GM04504 (cell line): ENCODE measurements at places on chromosomes 3 and 15.

GRCh38 chr15:52278636-52279367 lies 16.8 kb downstream of the MYO5C start:
- no peak for DNase-seq

DNA sequence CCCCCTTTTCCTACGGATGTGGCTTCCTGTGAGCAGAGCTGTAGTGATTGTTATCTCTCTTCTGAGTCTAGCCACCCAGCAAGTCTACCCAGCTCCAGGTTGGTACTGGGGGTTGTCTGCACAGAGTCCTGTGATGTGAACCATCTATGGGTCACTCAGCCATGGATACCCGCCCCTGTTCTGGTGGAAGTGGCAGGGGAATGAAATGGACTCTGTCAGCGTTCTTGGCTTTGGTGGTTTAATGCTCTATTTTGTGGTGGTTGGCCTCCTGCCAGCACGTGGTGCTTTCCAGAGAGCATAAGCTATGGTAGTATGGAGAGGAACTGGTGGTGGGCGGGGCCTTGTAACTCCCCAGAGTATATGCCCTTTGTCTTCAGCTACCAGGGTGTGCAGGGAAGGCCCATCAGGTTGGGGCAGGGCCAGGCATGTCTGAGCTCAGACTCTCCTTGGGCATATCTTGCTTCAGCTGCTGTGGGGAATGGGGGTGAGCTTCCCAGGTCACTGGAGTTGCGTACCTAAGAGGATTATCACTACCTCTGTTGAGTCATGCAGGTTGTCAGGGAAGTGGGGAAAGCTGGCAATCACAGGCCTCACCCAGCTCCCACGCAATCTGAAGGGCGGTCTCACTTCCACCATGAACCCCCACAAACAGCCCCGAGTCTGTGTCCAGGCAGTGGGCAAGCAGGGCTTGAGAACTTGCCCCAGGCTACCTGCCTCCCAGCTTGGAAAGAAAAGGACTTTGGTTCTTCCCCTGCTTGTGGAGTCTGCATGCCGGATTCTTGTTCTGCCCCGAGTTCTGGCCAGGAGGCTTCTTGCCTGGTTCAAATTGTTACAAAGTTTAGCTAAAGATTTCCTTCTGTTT lies 9.0 kb upstream of the ADGRG7 start:
- no peak for DNase-seq

- DNase-seq = no peak
Observed at GRCh38 chr3:135645541-135645940, 320.0 kb upstream of the PPP2R3A start.

DNA sequence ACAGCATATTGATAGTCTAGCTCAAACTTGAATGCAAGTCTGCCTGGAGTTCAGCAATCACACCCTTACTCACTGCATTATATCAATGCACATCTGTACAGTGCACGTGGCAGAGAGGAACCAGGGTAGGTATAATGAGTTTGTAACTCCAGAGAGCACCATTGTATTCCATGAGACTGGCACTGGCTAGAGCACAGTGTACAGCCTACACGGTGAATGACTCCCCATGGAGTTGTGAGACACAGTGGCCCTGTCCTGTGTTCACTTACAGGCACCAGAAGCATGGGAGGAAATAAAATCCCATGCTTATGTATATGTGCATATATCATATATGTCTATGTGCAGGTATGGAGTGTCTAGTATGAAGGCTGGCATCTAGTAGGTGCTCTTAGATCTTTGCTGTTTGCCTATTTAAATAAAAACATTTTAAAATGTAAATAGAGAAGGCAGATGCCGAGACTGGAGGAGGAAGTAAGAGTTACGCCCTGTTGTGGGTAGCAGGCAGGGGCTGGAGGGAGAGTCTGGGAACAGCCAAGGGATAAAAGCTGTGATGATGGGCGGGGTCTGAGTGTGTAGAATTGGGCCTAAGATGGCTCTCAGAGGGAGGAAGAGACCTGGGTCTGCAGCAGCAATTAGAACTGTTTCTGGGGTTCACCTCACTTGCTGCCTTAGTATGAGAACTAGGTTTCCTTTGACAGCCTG lies 360.7 kb upstream of the ICE2 start:
- no peak for DNase-seq

DNA sequence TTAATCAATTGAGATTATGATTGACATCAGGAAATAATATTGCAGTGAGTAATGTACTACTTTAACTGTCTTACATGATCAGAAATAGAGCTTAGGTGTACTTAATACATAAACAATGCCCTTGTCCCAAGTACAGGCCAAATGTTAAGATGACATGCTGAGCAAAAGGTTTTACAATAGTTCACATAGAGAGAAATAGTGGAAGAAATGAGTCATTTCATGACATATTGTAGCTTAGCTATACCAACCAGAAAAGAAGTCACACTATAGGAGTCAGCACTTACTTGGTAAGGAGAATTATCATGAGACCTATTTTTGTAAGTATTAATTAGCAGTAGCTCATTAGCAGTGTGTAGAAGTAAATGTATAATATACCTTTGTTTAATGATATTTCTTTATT lies 96.4 kb upstream of the NANOGP8 start:
- DNase-seq = no peak

DNA sequence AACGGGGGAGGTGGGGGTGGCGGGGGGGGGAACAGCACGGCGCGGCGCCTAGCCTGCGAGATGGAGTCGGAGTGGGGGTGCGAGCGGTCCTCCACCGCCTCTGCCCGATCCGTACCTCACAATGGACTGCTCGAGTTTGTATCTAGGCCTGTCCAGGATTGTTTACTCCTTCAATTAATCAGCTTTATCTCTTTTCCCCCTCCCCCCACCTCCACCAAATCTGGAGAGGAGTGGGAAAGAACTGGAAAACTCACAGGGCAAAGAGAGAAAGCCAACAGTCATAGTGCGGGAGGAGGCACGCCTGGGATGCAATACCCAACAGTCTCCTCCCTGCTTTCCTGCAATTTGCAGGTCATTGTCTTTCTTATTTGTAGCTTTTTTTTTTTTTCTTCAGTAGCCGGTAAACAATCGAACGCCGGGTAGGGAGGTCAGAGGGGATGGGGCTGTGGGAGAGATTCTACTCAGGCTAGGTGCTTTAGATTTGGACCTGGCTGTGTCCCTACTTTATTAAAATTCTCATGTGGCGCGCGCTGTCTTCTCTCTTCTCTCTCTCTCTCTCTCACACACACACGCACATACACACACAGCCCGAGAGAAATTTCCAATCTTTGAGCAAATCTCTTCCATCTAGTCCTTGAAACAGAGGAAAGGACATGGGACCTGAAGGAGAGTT lies 6.9 kb upstream of the MEIS2 start:
- DNase-seq = no peak

GRCh38 chr3:146468671-146469149 lies 651 bp downstream of the PLSCR2 start:
- DNase-seq = no peak

- DNase-seq = no peak
Observed at GRCh38 chr3:155520463-155520862, 224.4 kb downstream of the PLCH1 start.

DNA sequence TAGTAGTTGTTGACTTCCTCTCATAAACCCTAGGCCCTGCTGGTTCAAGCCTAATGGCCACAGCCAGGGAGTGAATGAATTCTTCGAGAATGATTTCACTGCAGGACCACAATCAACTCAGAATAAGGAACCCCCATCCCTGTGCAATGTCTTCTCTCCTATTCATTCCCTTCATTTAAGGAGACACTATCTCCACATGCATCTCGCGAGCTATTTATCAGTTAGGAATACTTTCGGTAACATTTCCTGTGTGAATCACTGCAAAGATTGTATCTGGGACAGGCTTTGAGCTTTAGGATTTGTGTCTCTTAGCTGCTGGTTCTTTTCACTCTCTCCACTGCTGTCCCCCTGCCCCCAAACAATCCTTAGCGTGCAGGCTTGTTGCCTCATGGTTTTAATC lies 94.4 kb downstream of the MYLK start:
- DNase-seq = peak; percentile 68

GRCh38 chr3:32700244-32700643 lies 15.3 kb downstream of the CNOT10 start:
- DNase-seq = no peak

- DNase-seq = peak; percentile 74
Observed at GRCh38 chr15:88467073-88467934, at the start of the genes MRPL46 and MRPS11. Gene MRPL46, minus strand, starts transcription at chr15:88467388. Its CDS starts 11 bp downstream, at chr15:88467377. Gene MRPS11, plus strand, starts transcription at chr15:88467708. Its CDS starts 10 bp downstream, at chr15:88467718.

DNA sequence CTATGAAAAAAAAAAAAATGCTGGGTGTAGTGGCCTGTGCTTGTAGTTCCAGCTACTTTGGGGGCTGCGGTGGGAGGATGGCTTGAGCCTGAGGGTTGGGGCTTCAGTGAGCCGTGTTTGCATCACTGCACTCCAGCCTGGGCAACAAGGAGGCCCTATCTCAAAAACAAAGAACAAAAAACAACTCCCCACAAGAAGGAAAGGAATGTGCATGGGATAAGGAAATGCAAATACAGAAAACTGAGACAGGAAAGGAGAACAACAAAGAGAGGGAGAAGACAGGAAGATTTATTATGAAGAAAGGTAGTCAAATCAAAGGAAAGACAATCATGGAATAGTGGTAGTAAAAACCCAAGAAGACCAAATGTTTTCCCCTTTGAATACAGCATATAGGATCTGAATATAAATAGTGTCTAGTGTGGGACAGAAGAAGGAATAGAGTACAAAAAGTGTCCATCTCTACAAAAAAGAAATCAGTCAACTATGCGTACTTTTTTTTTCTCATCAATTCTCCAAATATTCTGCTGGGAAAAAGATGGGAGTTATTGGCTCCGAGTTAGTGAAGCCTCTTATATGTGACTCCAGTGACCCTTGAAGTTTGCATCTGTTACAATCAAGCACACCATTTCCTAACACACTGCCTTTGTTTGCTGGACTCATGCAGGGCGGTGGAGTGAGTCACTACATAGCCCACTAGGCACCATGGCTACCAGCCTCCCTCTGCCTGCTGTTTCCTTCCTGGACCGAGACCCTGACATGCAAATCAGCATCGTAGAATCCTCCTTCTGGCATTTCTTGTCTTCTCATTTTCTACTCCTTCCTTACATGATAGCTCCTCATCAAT lies 101.2 kb upstream of the PTX3 start:
- no peak for DNase-seq

GRCh38 chr15:40397688-40398412 lies 7.7 kb upstream of the IVD start:
- no peak for DNase-seq

- DNase-seq = peak; percentile 3
Observed at GRCh38 chr3:134590766-134591165, 60.1 kb downstream of the KY start.

DNA sequence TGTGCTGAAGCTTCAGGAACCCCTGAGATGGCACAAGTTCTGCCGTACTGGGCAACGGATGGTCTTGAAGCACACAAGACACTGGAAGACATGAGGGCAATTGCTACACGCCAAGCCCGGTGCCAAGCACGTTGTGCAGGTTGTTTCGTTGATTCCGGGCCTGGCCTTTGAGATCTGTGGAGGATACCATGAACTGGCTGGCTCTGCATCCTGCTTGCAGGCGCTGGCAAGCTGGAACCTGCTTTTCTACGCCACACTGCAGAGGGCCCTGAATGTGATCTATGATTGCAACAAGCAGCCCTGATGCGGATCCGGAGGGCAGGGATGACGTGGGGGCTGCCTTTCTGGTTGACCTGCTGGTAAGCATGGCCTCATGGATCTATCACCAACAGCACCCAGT lies 262.5 kb upstream of the ATP10A start:
- DNase-seq = no peak

DNA sequence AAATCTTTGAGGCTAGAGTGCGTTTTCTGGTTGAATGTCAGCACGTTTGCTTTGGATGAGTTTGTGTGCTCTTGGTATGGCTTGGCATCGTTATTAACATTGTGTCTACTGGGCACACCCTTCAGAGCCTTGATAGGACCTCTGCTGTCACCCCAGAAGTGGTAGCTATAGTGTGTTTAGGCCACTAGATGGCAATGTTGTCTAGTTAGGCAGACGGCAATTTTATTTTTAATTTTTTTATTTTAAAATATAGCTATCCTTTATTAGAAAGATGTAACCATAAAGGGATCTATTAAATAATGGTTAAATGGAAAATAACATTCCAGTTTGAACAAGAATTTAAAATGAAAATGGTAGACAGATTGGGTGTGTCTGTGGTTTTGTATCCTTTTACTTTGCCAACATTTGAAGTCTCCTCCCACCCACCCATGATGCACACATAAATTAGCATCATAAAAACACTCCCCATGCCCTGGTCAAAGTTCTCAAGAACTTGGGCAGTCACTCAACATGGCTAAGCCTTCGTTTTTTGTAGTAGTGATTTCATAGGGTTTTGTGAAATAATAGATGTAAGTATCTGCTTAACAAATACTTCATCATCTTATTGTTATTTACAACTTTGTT lies 200.7 kb downstream of the KCNH8 start:
- DNase-seq = no peak

GRCh38 chr3:38112378-38112761 lies 24.6 kb downstream of the ACAA1 start:
- no peak for DNase-seq

DNA sequence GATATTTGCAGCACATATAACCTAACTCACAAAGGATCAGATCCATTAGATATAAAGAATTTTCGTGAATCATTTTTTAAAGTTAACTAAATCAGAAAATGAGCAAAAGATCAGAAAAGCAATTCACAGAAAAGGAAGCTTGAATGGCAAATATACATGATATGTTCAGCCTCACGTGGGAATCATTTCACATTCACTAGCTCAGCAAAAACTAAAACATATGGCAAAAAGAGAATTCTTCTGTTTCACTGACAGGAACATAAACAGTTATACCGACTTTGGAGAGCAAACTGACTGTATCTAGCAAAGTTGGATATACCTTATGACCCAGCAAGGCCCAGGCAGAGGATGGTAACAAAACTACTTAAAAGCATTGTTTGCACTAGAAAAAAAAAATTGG lies 34.0 kb upstream of the NR2E3 start:
- DNase-seq = no peak

DNA sequence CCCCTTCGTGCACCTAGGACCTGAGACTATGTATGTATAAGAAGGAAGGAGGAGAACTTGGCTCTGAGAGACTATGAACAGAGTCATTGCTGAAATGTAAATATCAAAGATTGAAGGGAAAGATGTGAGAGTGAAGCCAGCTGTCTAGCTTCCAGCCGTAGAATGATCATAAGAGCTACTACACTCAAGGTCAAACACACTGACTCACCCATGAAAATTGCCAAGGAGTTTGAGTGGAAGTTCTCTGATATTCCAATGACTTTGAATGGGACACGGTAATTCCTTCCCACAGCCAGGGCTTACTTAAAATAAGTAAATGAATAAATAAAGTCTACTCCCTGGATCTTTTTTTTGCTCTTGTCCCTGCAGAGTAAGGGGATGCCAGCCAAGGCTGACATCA lies 398.9 kb upstream of the TPRG1 start:
- DNase-seq = no peak

DNA sequence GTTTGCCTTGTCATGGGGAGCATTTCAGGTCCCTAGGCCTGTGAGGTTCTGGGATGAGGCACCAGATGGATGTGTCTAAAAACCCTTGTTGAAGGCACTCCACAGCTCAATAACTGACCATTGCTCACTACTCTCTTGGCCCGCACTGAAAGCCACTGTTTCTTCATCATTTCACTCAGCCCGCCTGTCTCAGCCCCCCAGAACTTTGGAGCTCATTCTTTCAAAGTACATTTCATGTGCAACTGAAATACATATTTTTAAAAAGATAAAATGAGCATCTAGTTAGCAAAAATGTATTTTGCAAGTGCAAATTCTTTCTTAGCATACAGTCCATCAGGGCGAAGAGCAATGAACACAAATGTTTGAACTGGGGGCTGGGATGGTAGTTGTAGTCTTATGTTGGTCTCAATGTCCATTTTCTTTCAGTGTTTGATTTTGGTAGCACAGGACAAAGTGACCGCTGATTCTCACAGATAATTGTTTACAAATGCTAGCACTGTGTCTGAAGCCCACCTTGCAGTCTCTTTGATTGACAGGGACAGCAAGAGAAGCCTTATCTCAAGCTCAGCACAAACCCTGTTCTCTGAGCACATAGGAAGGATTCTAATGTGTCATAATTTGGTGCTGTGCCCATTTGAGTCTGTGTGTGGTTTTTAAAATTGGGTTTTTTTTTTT lies 19.6 kb downstream of the HEMK1 start:
- no peak for DNase-seq
